ENCODE measurements at places on chromosomes 13 and 19.

GRCh38 chr13:108588516-108588915 lies 40.9 kb upstream of the MYO16 start:
- DNase-seq = no peak

- DNase-seq = no peak
Measured at GRCh38 chr13:101289764-101290163, 126.5 kb downstream of the NALCN start.

DNA sequence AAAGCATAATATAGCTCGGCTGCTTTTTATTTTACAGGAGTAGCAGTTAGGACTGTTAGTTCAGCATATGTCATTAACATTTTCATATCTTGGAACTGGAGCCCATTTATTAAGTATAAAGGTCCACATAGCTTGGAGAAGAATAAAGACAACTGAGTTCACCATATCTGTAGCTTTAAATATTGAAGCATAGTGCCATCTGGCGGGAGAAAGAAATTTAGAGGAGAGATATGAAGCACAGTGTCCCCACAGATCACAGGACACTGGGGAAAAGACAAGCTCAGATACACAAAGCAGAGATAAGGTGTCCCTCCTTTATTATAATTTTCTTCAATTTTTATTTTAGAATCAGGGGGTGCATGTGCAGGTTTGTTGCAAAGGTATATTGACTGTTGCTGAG lies 104.7 kb upstream of the FREM2 start:
- no peak for DNase-seq

- DNase-seq = no peak
Measured at GRCh38 chr13:32209652-32210051, 105.5 kb downstream of the ZAR1L start.

DNA sequence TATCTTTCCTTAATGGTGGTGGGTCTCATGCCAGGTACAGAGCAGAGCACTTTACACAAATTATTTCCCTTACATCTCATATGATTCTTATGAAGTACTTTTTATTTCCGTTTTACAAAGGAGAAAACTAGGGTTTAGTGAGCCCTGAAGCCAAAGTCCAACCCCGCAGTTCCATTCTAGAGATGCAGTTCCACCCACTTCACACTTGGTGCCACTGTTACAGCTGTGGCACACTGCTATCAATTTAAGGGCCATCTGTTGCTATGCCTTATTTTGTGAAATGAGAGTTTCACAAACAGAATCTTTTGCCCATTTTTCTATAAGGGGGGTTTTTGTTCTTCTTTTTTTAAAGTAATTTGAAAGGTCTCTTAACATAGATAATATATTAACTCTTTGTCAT lies 12.9 kb downstream of the MIPEP start:
- DNase-seq = no peak

- no peak for DNase-seq
Measured at GRCh38 chr13:22961835-22962537, 218.8 kb upstream of the SGCG start.

- no peak for DNase-seq
Measured at GRCh38 chr19:31897292-31897691, 448.1 kb upstream of the ZNF507 start.

- DNase-seq = peak; percentile 6
Measured at GRCh38 chr19:24033963-24034342, 53.0 kb upstream of the ZNF254 start.

GRCh38 chr13:79796136-79796535 lies 315.2 kb downstream of the NDFIP2 start:
- DNase-seq = no peak

- DNase-seq = no peak
Measured at GRCh38 chr13:98813993-98814392, 61.5 kb upstream of the SLC15A1 start.

- DNase-seq = no peak
Measured at GRCh38 chr13:66794340-66795031, 435.6 kb downstream of the PCDH9 start.

GRCh38 chr13:30204564-30204963 lies 102.8 kb downstream of the KATNAL1 start:
- no peak for DNase-seq

DNA sequence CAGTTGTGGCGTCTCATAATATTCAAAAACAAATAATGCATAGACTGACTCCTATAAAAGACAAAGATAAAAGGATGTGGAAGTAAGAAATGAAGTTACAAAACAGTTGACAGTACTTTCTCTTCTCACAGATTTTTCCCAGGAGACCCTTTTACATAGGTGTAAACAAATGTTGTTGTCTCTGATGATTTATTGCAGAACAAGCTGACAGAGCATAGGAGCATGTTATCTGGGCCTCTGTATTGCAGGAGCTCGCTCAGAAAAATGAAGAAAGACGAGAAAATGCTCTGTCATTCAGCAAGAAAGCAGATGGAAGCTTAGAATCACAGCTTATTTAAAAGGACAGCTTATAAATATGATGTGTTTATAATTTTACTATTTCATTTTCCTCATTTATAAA lies 353.6 kb upstream of the GPC6 start:
- no peak for DNase-seq

- no peak for DNase-seq
Measured at GRCh38 chr19:38538793-38539528, 78.8 kb downstream of the MAP4K1 start.

DNA sequence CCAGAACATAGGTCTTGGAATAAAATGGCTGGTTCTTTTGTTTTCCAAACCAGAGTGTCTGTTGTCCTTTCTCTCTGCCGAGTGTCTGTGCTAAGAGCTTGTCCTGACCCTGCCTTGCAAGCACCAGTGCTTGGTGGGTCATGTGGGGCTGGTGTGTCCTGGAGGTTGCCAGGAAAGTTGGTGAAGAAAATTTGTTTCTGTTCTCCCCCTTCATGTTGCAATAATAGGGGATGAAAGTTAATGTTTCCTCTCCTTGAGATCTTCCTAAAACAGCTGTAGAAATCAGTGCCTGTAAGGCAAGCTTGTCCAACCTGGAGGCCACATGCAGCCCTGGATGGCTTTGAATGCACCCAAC lies 2.7 kb downstream of the HAMP start:
- DNase-seq = no peak

- no peak for DNase-seq
Measured at GRCh38 chr13:20353973-20354372, 121.9 kb upstream of the GJB6 start.

- no peak for DNase-seq
Measured at GRCh38 chr19:55402509-55402908, 5.1 kb downstream of the UBE2S start.

- no peak for DNase-seq
Measured at GRCh38 chr19:30916238-30916637, 433.0 kb downstream of the TSHZ3 start.

DNA sequence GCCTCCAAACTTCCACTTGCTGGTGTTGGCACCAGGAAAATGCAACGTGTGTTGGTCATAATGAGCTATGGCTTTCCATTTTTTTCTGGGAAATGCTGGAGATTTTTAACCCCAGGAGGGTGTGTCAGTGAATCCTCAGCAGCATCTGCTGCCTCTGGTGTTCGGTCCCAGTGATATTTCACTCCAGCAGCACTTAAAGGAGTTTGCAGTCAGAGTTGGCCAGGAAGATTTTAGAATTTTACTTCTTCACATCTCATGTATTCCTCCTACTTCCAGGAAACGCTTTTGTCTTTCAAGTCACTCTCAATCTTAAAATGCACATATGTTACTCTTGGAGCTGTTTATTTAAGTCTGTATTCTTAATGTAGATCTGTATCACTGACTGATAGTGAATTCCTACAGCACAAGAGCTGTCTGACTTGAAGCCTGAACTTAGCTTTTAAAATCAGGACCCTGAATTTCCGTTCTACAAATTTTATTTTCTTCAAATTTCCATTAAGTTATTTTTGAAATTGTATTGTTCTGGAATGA lies 903.4 kb upstream of the SLC10A2 start:
- DNase-seq = no peak

DNA sequence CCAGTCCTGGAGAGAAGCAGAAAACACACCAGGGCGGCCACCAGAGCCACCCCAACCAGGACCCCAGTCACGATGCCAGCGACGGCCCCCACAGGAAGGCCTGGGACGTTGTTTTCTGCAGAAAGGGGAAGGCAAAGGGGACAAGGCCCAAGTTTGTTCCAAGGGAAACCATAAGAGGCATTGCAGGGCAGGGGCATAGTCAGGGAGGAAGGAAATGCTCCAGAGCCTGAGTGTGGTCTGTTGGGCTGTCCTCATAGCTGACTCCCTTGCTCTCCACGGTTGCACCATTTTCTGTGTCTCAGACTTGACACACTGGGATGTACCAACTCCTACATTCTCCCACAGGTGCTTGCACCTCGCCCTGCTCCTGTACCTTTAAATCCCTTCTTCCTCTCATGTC lies 5.2 kb downstream of the CEACAM4 start:
- DNase-seq = no peak

- DNase-seq = no peak
Measured at GRCh38 chr19:15223649-15224361, 8.4 kb downstream of the EPHX3 start.

GRCh38 chr13:21932578-21932977 lies 261.7 kb downstream of the FGF9 start:
- no peak for DNase-seq

DNA sequence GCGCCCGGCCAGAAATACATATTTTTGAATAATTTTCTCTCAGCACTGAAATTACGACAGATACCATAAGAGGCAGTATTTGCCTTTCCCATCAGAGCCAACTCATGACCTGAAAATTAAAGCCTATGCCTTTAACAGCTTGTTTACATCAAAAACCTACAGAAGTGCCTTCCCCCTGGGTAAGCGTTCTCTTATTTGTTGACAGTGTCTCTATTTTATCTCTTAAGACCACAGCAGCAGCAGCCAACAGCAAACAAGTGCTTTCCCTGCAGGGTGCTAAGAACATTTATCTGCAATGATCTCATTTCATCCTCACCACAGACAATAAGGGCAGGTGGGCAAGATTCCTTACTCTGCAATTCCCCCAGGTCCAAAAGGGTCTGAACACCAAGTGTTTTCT lies 6.0 kb downstream of the AKAP8L start:
- DNase-seq = no peak

- DNase-seq = no peak
Measured at GRCh38 chr19:13024951-13025697, 29.8 kb downstream of the NFIX start.

GRCh38 chr19:38392707-38393308 lies 4.3 kb downstream of the SPRED3 start:
- DNase-seq = no peak

GRCh38 chr13:109509154-109509900 lies 277.1 kb downstream of the IRS2 start:
- no peak for DNase-seq

GRCh38 chr19:29640231-29640630 lies 25.0 kb upstream of the PLEKHF1 start:
- no peak for DNase-seq

DNA sequence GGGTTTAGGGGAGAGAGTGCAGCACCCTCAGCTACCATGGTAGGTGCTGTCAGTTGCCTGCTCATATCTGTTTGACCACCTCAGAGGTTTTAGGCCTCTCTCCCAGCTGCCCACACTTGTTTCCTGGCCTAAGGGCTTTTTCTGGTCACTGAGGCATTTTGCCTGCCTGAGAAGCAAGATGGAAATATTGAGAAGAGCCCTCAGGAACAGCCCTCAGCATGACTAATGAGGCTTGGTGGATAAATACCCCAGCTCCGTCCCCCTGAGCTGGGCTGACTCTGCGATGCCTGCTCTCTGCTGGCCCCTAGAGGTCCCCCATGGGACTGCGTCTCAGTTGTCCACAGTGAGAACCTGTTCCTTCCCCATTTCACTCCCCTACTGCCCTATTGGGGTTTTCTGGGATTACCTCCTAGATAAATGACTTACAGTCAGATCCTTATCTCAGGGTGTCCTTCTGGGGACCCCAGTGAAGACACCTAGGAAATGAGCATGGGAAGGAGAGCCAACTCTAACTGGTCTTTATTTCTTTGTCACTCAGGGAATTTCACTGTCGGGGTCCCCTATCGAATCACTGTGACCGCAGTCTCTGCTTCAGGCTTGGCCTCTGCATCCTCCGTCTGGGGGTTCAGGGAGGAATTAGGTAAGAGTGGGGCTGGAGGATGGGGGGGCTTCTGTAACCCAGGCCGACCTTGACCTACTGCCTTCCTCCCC lies 13.3 kb downstream of the PALM3 start:
- DNase-seq = peak; percentile 77

DNA sequence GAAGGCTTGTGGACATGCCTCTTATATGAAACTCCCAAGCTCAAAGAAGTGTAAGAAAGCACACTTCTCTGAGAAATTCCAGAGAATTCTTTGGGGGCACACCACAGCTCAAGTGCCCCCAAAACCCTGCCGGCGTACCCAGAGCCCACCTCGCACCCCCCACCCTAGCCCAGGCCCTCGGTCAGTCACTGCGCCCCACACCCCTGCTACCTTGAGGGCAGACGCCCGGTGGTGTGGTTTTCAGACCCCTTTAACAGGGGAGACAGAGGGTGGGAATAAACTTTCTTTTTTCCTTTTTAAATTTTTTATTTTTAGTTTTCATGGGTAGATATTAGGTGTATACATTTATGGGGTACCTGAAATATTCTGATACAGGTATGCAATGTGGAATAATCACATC lies 29.5 kb downstream of the PEPD start:
- DNase-seq = no peak

DNA sequence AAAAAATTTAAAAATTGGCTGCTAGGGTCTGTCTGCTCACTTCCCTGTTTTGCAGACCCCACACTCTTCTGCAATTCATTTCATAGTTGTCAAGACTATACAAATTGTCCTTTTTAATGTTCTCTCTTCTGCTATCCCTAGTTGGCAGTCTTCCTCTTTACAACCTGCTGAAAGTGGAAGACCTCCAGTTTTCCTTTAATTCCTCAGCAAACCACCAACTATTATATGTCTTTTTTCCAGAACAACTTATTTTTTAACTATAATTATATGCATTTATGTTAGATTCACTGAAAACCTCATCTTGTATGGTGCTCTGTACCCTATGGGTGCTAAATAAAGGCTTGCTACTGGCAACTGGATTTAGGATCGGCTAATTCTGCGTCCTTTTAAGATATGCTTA lies 1.1 kb upstream of the PHF11 start:
- no peak for DNase-seq

DNA sequence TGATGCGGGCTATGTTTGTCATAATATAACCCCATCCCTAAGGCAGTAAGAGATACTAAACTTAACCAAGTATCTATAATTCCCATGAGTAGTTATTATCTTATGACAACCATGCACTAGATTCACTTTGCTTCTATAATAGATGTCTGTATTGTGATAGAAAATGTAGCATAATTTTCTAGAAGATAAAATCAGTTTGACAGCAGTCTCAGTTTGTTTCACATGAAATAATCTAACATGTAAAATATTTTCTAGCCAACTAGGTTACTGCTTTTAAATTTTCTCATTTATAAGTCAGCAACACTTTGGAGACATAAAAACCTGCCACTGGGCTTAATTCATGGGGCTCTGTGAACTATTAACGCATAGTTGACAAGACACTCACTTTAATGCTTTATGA lies 1410.7 kb upstream of the ATXN8OS start:
- no peak for DNase-seq

GRCh38 chr19:18969931-18970659 lies 29.1 kb upstream of the HOMER3 start:
- no peak for DNase-seq

GRCh38 chr19:4233282-4233853 lies 4.0 kb downstream of the EBI3 start:
- DNase-seq = peak; percentile 62

All from activated CD4-positive, alpha-beta T cell treated with anti-CD3 and anti-CD28 coated beads, Interleukin-2, amount 50 U/mL, for 4 hours (primary cell).